ENCODE measurements at places on chromosomes 4 and X.

GRCh38 chrX:79138658-79139241 lies 5.7 kb upstream of the GPR174 start:
- no peak for DNase-seq

DNA sequence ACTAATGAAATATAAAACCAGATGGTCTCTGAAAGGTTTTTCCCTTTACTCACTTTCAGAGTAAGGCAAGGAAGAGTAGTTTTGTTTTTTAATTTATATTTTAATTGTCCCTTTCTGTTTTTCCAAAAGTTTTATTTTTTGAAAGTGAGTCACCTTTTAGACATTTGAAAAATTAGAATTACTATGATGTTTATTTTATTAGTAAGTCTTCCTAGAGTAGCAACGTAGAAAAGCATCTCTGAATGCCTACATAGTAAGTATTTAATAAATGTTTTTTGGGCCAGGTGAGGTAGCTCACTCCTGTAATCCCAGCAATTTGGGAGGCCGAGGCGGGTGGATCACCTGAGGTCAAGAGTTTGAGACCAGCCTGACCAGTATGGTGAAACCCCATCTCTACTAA lies 51.1 kb downstream of the TET2 start:
- DNase-seq = no peak

- DNase-seq = peak; percentile 86
These were observed 17.5 kb downstream of the DOK7 start for GRCh38 chr4:3480528-3481112.

DNA sequence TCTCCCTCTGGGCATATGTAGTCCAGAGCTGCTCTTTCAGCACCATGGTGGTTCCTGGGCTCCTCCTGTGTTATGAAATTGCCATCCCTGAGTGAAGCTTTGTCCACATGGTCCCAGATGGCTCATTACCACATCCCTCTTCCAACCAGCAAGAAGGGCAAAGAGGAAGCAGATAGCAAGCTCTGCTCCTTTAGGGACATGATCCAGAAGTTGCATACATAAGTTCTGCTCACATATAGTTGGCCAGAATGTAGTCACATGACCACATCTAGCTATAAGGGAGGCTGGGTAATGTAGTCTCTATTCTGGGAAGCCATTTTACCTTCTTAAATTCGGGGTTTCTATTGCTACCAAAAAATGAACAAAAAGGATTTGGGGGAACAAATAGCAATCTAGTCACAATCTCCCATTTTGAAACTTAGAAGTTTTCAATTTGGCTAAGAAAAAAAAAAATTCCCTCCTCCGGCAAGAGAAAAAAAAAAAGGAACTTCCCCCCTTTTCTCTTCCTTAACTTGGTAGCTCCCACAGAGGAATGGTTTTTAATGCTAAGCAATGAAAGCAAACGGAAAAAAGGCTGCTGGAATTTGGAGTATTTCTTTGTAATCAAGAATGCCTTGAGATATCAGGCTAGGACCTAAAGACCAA lies 88.2 kb upstream of the USP9X start:
- DNase-seq = no peak

DNA sequence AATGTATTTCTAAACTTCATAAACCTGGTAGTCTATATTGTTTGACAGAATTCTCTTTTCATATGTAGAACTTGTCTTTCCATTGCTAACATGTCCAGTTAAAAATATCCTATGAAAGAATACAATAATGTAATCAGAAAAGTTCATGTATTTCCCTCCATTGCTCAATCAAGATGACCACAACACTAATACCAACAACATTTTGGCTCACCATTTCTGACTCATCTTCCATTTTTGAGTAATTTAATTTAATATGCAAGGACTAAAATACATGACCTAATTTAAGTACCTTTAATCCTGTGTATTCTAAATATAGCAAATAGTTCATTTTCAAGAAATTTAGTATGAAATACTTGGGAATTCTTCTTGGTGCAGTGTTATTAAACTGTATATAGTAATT lies 239.5 kb upstream of the GPC4 start:
- DNase-seq = no peak

DNA sequence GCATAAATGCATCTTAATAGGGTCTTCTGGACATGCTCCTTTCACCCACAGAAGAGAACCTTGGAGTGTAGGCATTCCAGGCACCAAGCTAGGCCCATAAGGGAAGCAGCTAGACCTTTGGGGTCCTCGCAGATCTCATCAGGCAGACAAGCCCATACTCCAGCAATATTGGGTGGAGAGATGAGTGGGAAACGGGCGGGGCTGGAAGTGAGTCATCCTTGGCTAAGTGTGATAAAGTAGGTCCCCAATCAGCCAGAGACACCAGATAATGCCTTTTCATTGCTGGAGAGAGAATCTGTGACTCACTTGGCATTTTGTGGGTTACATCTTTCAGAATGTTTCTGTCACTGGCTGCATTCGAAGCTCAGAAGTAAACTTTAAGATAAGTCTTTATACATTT lies 133.3 kb upstream of the MBNL3 start:
- DNase-seq = peak; percentile 73

- peak; percentile 58 for DNase-seq
These were observed 126.7 kb downstream of the FRYL start for GRCh38 chr4:48653217-48654014.
